SJCRH30 (cell line): ENCODE measurements at places on chromosomes 1 and 21.

DNA sequence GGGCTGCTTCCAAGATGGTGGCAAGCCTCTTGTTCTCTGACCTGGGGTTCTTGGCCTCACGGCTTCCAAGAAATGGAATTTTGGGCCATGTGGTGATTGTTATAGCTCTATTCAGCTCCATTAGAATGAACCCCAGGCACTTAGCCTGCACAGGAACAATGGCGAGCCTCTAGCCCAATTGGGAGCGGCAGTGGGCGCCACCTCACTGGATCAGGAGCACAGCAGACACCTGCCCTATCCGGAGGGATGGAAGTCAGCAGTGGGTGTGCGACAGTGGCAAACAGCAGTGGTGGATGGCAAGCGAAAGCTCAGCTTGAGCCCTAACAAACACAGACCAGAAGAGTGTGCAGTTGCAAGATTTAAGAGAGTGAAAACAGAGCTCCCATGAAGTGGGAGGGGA lies 230.9 kb downstream of the GPR52 start:
- DNase-seq = no peak
- H3K27me3 ChIP-seq = no peaks in the 10 kb centered on the region
- H3K4me1 ChIP-seq = no peaks in the 10 kb centered on the region
- no peaks in the 10 kb centered on the region for H3K36me3 ChIP-seq

GRCh38 chr21:33113131-33113530 lies 43.2 kb downstream of the OLIG1 start:
- H3K36me3 ChIP-seq = no peaks in the 10 kb centered on the region
- no peak for DNase-seq
- H3K27ac ChIP-seq = no peak overlapping the region
- peaks cover 39% of the 10 kb centered on the region for H3K4me1 ChIP-seq

DNA sequence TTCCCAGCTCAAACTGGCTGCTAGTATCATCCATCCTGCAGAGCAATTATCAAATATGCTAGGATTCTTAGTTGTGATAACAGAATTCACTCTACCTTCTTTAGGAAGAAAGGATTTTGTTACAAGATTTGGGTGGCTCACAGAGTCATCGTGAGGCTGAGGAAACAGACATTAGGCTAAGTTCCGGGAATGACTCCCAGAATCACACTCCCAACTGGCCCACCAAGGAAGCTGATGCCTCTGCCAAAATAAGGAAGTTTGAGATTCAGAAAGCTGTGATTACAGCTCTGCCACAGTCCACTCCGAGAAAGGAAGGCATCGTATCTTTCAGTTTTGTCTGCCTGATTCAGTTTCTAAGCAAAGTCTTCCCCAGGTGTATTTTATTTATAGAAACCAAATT lies 50.6 kb upstream of the LYPLAL1 start:
- H3K27me3 ChIP-seq = no peaks in the 10 kb centered on the region
- H3K36me3 ChIP-seq = no peaks in the 10 kb centered on the region
- no peak for DNase-seq
- H3K27ac ChIP-seq = peak overlapping the region; percentile 5; the same call in 1 of the 2 replicates
- H3K4me1 ChIP-seq = no peaks in the 10 kb centered on the region; the same call in 1 of the 2 replicates

DNA sequence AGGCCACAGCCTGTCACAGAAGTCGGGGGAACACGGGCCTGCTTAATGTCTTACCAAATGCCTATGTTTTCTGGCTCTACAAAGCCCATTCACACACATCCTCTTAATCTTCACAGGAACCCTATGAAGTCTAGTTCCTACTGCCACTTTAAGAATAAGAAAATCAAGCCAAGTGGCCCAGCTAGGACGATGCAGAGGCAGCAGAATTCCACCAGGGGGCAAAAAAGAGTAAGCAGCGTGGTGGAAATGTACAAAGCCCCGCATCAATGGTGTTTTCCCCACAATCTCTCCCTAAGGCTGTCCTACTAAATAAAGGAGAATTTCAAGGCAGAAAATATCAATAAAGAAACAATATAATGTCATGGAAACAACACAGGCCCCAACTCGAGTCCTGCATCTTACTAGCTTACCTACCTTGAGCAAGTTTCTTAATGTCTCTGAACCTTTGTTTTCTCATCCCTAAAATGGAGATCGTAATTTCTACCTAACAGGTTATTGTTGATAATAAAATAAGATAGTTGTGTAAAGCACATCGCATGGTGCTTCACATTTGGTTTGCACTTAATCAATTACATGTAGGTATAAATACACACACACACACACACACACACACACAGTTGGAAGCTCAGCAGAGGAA lies 21.4 kb downstream of the SEC16B start:
- no peak overlapping the region for H3K4me3 ChIP-seq
- no peaks in the 10 kb centered on the region for H3K36me3 ChIP-seq
- H3K27me3 ChIP-seq = no peaks in the 10 kb centered on the region
- H3K4me1 ChIP-seq = peaks cover 3% of the 10 kb centered on the region; the same call in 1 of the 2 replicates
- H3K27ac ChIP-seq = no peak overlapping the region

DNA sequence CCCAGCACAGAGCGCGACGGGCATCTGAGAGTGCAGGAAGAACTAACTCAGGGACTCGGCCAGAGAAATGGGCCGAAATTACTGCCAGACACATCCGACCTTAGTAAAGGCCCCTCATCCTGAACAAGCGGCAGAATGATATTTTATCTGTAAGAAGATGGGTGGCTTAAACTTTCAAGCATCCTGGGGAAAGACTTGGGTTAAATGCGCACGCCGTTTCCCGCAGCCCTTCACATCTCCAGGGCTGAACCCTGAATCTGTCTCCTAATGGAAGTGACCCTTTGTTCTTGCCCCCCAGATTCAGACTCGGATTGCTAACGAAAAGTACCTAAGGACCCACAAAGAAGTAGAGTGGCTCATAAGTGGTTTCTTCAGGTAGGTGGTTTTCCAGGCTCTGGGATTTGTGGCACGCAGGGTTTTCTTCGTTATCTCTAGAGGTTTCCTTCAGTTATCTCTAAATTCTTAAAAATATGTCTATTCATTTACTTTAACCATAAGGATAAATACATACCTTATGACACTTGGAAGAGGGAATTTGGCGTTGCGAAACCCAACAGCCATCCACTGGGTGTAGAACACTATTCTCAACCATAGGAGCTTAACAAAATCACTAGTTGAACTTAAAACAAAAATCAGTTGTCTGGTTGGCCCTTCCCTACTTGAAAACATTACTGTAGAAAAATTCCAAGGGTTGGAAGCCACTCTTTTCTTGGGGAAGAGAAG lies 627 bp downstream of the RIIAD1 start:
- H3K4me1 ChIP-seq = no peaks in the 10 kb centered on the region
- no peak for DNase-seq
- peak overlapping the region; percentile 49 for H3K4me3 ChIP-seq
- H3K27ac ChIP-seq = no peak overlapping the region
- no peaks in the 10 kb centered on the region for H3K27me3 ChIP-seq
- no peaks in the 10 kb centered on the region for H3K36me3 ChIP-seq

GRCh38 chr1:74396933-74397332 lies 115.5 kb downstream of the LRRC53 start:
- peaks cover 6% of the 10 kb centered on the region; the same call in 1 of the 2 replicates for H3K27me3 ChIP-seq
- H3K4me3 ChIP-seq = no peak overlapping the region
- H3K4me1 ChIP-seq = no peaks in the 10 kb centered on the region
- no peaks in the 10 kb centered on the region for H3K36me3 ChIP-seq
- DNase-seq = no peak
- no peak overlapping the region for H3K27ac ChIP-seq

DNA sequence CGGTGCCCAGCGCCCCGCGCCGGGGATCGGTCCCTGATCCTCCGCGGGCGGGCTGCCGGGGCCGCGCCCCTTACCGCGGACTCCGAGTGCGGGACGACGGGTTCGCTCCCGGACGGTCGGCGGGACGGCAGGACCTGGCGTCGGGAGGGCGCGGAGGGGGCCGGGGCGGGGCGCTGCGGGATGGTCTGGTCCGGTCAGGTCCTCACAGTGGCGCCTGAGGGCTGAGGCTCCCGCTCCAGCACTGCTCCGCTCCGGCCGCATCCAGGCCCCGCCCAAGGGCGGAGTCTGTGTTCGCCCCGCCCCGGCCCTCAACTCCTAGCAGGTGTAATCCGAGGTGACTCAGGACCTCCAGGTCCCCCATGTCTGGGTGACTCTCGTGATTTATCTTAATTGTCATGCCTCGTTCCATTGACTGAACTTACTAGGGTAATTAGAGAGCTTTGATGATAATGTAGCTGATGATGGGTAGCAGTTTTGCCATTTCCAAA lies at the start of gene RAB3B:
RAB3B (minus strand) TSS at position 223 of the 488 bp plus-strand sequence. CDS start 13,583 bp downstream, outside the sequence.
- no peaks in the 10 kb centered on the region for H3K4me1 ChIP-seq
- H3K4me3 ChIP-seq = peak within 1 kb of the TSS; percentile 62
- no peaks in the 10 kb centered on the region for H3K36me3 ChIP-seq
- H3K27ac ChIP-seq = no peak within 1 kb of the TSS

DNA sequence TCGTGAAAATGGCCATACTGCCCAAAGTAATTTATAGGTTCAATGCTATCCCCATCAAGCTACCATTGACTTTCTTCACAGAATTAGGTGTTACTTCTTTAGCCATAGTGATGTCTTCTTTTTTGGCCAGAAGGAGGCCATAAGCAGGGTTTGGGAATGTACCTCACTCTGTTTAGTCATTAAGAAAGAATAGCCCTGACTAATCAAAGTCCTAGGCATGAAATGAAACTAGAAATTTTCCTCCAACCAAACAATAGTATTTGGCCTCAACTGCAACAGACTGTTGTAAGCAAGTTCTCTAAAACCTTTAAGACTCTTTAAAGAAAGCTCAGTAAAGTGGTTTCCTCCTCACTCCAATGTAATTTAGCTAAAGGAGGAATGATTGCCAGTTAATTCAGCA lies 163.9 kb downstream of the AKT3 start:
- H3K27me3 ChIP-seq = no peaks in the 10 kb centered on the region
- no peak overlapping the region for H3K4me3 ChIP-seq
- H3K27ac ChIP-seq = no peak overlapping the region
- H3K4me1 ChIP-seq = no peaks in the 10 kb centered on the region
- H3K36me3 ChIP-seq = no peaks in the 10 kb centered on the region; the same call in 1 of the 2 replicates
- no peak for DNase-seq

- no peak overlapping the region for H3K4me3 ChIP-seq
- peaks cover 34% of the 10 kb centered on the region for H3K4me1 ChIP-seq
- no peaks in the 10 kb centered on the region for H3K27me3 ChIP-seq
- H3K27ac ChIP-seq = peak overlapping the region; percentile 59
- DNase-seq = no peak
These were observed 8.4 kb downstream of the C1orf226 start for GRCh38 chr1:162389971-162390370.

GRCh38 chr1:240414237-240414636 lies 197.7 kb downstream of the GREM2 start:
- H3K27me3 ChIP-seq = no peaks in the 10 kb centered on the region
- no peak for DNase-seq
- H3K4me1 ChIP-seq = no peaks in the 10 kb centered on the region
- no peak overlapping the region for H3K27ac ChIP-seq
- H3K36me3 ChIP-seq = no peaks in the 10 kb centered on the region
- no peak overlapping the region for H3K4me3 ChIP-seq

DNA sequence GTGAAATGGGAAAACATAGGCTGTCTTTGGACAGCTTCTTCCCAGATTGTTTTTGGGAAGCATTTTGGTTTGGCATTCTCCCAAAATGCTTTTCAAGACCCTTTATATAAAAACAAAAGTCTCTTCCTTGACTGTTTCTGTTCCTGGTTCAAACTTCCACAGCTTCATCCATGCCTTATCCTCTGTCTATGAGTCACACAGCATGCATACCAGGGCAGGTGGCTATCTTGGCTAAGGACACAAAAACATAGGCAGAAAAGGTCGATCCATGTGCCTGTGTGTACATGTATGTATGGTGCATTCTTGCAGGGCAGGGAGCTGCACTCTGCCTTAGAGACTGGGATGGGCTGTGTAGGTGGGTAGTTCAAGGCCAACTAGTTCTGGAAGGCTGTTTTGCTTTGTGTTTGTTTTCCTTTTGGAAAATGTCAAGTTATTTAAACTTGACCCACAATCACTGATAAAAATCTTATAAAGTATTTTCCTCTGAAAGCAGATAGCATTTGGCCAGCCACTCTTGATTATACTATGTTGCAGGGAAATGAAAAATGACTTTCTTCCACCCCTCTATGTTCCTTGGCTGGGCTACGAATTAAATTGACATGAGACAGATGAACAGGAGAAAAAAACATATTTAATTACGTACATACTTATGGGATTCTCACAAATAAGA lies 437.0 kb downstream of the SIPA1L2 start:
- no peak overlapping the region for H3K27ac ChIP-seq
- peaks cover 7% of the 10 kb centered on the region; the same call in 1 of the 2 replicates for H3K27me3 ChIP-seq
- no peaks in the 10 kb centered on the region for H3K36me3 ChIP-seq
- no peak for DNase-seq

DNA sequence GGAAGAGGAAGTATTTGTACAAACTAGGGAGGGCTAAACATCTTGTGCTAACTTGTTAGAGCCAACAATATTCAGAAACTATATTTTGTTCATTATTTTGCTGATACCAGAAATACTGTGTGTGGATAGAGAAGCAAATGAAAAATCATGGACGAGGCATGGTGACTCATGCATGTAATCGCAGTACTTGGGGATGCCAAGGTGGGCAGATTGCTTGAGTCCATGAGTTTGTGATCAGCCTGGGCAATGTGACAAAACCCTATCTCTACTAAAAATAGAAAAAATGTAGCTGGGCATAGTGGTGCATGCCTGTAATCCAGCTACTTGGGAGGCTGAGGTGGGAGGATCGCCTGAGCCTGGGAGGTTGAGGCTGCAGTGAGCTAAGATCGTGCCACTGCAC lies 13.4 kb downstream of the LRRC41 start:
- no peak for DNase-seq
- H3K36me3 ChIP-seq = peaks cover 68% of the 10 kb centered on the region
- no peaks in the 10 kb centered on the region for H3K27me3 ChIP-seq
- H3K4me1 ChIP-seq = peaks cover 14% of the 10 kb centered on the region
- no peak overlapping the region for H3K27ac ChIP-seq

- H3K4me3 ChIP-seq = peak overlapping the region; percentile 55
- H3K27me3 ChIP-seq = no peaks in the 10 kb centered on the region
- H3K4me1 ChIP-seq = no peaks in the 10 kb centered on the region
- peak; percentile 30 for DNase-seq
These were observed 36.4 kb upstream of the JAK1 start for GRCh38 chr1:65002508-65003315.

- H3K4me3 ChIP-seq = peak within 1 kb of the TSS; percentile 36
- no peaks in the 10 kb centered on the region for H3K4me1 ChIP-seq
- no peak for DNase-seq
- no peaks in the 10 kb centered on the region for H3K27me3 ChIP-seq
- no peaks in the 10 kb centered on the region for H3K36me3 ChIP-seq
- H3K27ac ChIP-seq = no peak within 1 kb of the TSS
These were observed at the start of gene KNCN for GRCh38 chr1:46551597-46552095. Gene KNCN (minus strand): TSS chr1:46551647. CDS start chr1:46551215, 432 bp downstream.

- no peaks in the 10 kb centered on the region for H3K27me3 ChIP-seq
- DNase-seq = peak; percentile 66
- peaks cover 7% of the 10 kb centered on the region for H3K36me3 ChIP-seq
- H3K4me3 ChIP-seq = peak overlapping the region; percentile 78
- peaks cover 42% of the 10 kb centered on the region for H3K4me1 ChIP-seq
These were observed 821 bp downstream of the PHC2 start for GRCh38 chr1:33429856-33430691.

DNA sequence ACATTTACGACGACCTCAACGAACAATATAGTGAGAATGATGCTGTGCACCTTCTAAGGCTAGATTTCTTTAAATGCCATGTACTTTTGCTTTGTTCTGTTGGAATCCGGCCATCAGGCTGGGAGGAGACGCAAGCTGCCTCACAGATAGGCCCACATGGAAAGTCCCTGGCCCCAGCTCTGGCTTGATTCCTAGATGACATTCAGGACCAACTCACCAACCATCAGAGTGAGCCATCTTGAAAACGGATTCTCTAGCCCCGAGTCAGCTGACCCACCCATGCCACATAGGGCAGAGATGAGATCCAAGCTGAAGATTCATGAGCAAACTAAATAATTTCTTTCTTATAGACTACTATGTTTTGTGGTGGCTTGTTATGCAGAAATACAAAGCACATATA lies 164.4 kb downstream of the ZNF281 start:
- no peak for DNase-seq
- no peaks in the 10 kb centered on the region for H3K4me1 ChIP-seq
